Small intestine (tissue), 16 donors: ENCODE measurements at places on chromosomes 2 and 18. TPM values are rescaled to one million over a fixed set of nuclear protein-coding genes. Genes with fewer than 3 reads are reported as not detected.

- no peaks in the 10 kb centered on the region for H3K4me1 ChIP-seq
- H3K27me3 ChIP-seq: no peaks in the 10 kb centered on the region
- no peaks in the 10 kb centered on the region for H3K36me3 ChIP-seq
- no peak for DNase-seq
- no peak overlapping the region for H3K27ac ChIP-seq
These were observed 451.4 kb upstream of the ST6GAL2 start for GRCh38 chr2:107337209-107337898.

GRCh38 chr2:52312486-52312885 lies 1280.6 kb upstream of the NRXN1 start:
- H3K27me3 ChIP-seq: no peaks in the 10 kb centered on the region
- no peak overlapping the region for H3K4me3 ChIP-seq
- no peak for DNase-seq
- H3K36me3 ChIP-seq: no peaks in the 10 kb centered on the region
- H3K27ac ChIP-seq: no peak overlapping the region

GRCh38 chr2:55025627-55026026 lies 24.6 kb downstream of the RTN4 start:
- no peaks in the 10 kb centered on the region for H3K27me3 ChIP-seq
- H3K36me3 ChIP-seq: peaks cover 2% of the 10 kb centered on the region
- H3K27ac ChIP-seq: no peak overlapping the region
- peaks cover 9% of the 10 kb centered on the region for H3K4me1 ChIP-seq
- no peak overlapping the region for H3K4me3 ChIP-seq
- no peak for DNase-seq

GRCh38 chr18:40935423-40935822 lies 1019.6 kb upstream of the PIK3C3 start:
- H3K36me3 ChIP-seq: no peaks in the 10 kb centered on the region
- H3K4me3 ChIP-seq: no peak overlapping the region
- H3K27ac ChIP-seq: no peak overlapping the region
- DNase-seq: peak; percentile 18
- no peaks in the 10 kb centered on the region for H3K4me1 ChIP-seq

DNA sequence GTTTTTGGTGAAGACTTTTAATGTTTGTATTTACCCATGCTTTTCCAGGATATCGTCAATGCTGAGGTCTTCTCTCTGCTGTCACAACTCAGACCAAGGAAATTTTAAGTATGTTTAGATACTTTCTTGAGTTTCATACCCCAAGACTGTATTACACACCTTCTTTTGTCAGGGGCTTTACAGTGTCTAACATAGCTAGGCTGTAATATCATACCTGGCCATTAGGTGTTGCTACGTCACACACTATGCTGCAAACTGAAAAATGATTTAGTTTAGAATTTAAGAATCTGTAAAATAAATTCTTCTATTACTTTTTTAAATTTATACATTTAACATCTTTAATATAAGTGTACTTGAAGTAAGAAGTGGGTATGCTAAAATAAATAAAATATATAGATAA lies 358.4 kb upstream of the NRP2 start:
- H3K27ac ChIP-seq: no peak overlapping the region
- H3K4me3 ChIP-seq: no peak overlapping the region
- H3K27me3 ChIP-seq: no peaks in the 10 kb centered on the region
- H3K36me3 ChIP-seq: no peaks in the 10 kb centered on the region
- no peaks in the 10 kb centered on the region for H3K4me1 ChIP-seq
- DNase-seq: no peak

The BIRC6 gene
- polyA plus RNA-seq: 22.1 TPM

GRCh38 chr2:98876741-98877140 lies 59.3 kb downstream of the CRACDL start:
- no peak overlapping the region for H3K4me3 ChIP-seq
- no peak for DNase-seq
- no peaks in the 10 kb centered on the region for H3K4me1 ChIP-seq
- no peaks in the 10 kb centered on the region for H3K27me3 ChIP-seq
- H3K36me3 ChIP-seq: no peaks in the 10 kb centered on the region
